ENCODE measurements at places on chromosomes 1 and 21. TPM values are rescaled to one million over a fixed set of nuclear protein-coding genes. Genes with fewer than 3 reads are reported as not detected.
A peak's percentile ranks its signal among the peaks of the same experiment; 100 is the strongest.

GRCh38 chr1:23148084-23148483 lies 20.6 kb downstream of the LUZP1 start:
- peaks cover 21% of the 10 kb centered on the region for H3K4me1 ChIP-seq
- H3K36me3 ChIP-seq: no peaks in the 10 kb centered on the region
- H3K27me3 ChIP-seq: no peaks in the 10 kb centered on the region
- H3K4me3 ChIP-seq: no peak overlapping the region

GRCh38 chr1:51097171-51097570 lies 4.9 kb upstream of the C1orf185 start:
- H3K27ac ChIP-seq: no peak overlapping the region
- H3K27me3 ChIP-seq: peaks cover 16% of the 10 kb centered on the region
- DNase-seq: no peak
- H3K36me3 ChIP-seq: peaks cover 2% of the 10 kb centered on the region
- H3K4me3 ChIP-seq: no peak overlapping the region

GRCh38 chr1:208604295-208604694 lies 360.1 kb upstream of the PLXNA2 start:
- H3K36me3 ChIP-seq: no peaks in the 10 kb centered on the region
- DNase-seq: peak; percentile 6
- H3K27me3 ChIP-seq: peaks cover 12% of the 10 kb centered on the region
- no peak overlapping the region for H3K4me3 ChIP-seq

GRCh38 chr1:153790966-153791647 lies 15.9 kb downstream of the SLC27A3 start:
- DNase-seq: peak; percentile 44
- peak overlapping the region; percentile 22 for H3K4me3 ChIP-seq
- H3K27me3 ChIP-seq: peaks cover 2% of the 10 kb centered on the region
- peaks cover 27% of the 10 kb centered on the region for H3K4me1 ChIP-seq
- H3K36me3 ChIP-seq: no peaks in the 10 kb centered on the region

- no peaks in the 10 kb centered on the region for H3K4me1 ChIP-seq
- H3K27ac ChIP-seq: no peak overlapping the region
- H3K36me3 ChIP-seq: peaks cover 21% of the 10 kb centered on the region
- no peak overlapping the region for H3K4me3 ChIP-seq
- no peak for DNase-seq
These were observed 55.3 kb downstream of the NTPCR start for GRCh38 chr1:233005703-233006102.

DNA sequence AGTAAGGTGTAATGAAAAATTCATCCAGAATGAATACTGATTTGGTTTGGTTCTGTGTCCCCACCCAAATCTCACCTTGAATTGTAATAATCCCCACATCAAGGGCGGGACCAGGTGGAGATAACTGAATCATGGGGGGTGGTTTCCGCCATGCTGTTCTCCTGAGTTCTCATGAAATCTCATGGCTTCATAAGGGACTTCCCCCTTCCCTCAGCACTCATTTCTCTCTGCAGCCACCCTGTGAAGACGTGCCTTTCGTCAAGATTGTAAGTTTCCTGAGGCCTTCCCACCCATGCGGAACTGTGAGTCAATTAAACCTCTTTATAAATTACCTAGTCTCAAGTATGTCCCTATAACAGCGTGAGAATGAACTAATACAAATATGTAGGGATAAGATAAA lies 5.5 kb upstream of the SYNJ1 start:
- H3K27ac ChIP-seq: no peak overlapping the region
- H3K4me1 ChIP-seq: peaks cover 55% of the 10 kb centered on the region
- H3K27me3 ChIP-seq: no peaks in the 10 kb centered on the region
- peaks cover 23% of the 10 kb centered on the region for H3K36me3 ChIP-seq
- no peak overlapping the region for H3K4me3 ChIP-seq

DNA sequence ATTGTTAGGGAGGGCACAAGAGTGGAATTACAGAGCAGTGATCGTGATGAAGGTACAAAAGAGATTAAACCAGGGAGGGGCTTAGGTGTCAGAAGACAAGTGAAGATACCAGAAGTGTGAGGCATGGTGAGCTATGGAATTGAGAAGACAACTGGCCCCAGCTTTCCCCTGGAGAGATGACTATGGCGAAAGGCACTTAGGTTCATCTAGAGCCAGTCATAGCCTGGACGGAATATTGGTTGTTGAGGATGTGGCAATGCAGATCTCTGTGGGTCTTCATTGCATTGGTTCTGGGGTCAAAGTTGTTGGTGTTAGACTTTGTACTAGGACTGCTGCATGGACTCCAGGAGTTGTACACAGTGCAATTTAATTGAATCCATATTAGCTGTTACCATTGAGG lies 115.7 kb downstream of the FASLG start:
- no peak overlapping the region for H3K4me3 ChIP-seq
- H3K36me3 ChIP-seq: no peaks in the 10 kb centered on the region
- H3K27me3 ChIP-seq: no peaks in the 10 kb centered on the region

- no peak overlapping the region for H3K4me3 ChIP-seq
- peaks cover 5% of the 10 kb centered on the region for H3K36me3 ChIP-seq
- DNase-seq: no peak
- no peak overlapping the region for H3K27ac ChIP-seq
These were observed 22.7 kb downstream of the NDUFS5 start for GRCh38 chr1:39048745-39049370.

DNA sequence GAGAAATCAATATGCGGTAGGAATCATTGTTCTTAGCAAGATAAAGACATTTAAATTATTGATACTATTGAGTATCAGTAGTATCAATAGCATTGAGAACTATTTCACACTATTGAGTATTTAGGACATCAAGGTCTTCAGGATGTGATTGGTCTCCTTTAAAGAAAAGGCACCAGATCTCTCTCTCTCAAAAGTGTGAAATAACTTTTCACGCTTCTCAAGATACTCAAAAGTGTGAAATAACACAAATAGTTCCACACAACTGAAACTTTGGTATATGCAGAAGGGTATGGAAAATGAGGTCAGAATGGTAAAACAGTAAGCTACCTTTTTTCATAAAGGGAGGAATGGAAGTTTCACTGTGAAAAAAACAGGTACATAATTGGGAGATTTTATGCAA lies 6.7 kb upstream of the PYHIN1 start:
- no peak overlapping the region for H3K4me3 ChIP-seq
- no peak for DNase-seq
- peaks cover 9% of the 10 kb centered on the region for H3K4me1 ChIP-seq
- H3K27ac ChIP-seq: no peak overlapping the region
- peaks cover 4% of the 10 kb centered on the region for H3K27me3 ChIP-seq

GRCh38 chr1:16158993-16159831 lies 3.3 kb upstream of the EPHA2 start:
- H3K27ac ChIP-seq: no peak overlapping the region
- no peak for DNase-seq
- H3K27me3 ChIP-seq: peaks cover 2% of the 10 kb centered on the region
- H3K36me3 ChIP-seq: no peaks in the 10 kb centered on the region
- peaks cover 55% of the 10 kb centered on the region for H3K4me1 ChIP-seq

DNA sequence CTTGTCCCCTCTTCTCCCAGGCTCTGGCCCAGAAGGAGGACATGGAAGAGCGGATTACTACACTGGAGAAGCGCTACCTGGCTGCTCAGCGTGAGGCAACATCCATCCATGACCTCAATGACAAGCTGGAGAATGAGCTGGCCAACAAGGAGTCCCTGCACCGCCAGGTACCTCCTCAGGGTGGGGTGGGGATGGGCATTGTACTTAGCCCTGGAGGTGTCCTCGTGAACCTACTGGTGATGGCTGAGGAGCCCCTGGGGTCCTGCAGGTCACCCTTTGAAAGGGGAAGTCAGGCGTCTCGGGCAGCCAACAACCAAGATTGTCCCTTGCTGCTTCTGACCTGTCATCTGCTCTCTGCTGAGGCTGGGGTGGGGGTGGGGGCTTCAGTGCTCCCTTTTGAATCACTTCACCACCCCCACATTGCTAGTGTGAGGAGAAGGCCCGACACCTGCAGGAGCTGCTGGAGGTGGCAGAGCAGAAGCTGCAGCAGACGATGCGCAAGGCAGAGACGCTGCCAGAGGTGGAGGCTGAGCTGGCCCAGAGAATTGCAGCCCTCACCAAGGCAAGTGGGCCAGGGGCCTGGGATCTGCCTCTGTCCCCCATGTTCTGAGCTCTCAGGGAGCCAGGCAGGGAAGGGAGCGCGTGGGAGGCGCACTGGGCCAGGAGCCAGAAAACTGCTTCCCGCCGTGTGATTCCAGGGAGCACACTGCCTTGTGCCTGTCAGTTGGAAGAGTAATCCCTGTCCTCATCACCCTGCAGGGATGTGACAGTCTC lies 19.7 kb downstream of the PPFIA4 start:
- H3K27ac ChIP-seq: no peak overlapping the region
- no peaks in the 10 kb centered on the region for H3K4me1 ChIP-seq
- no peak overlapping the region for H3K4me3 ChIP-seq
- DNase-seq: no peak

- H3K27me3 ChIP-seq: no peaks in the 10 kb centered on the region
- H3K36me3 ChIP-seq: peaks cover 40% of the 10 kb centered on the region
- no peak overlapping the region for H3K27ac ChIP-seq
- DNase-seq: peak; percentile 60
- H3K4me3 ChIP-seq: no peak overlapping the region
These were observed 553 bp downstream of the TTF2 start for GRCh38 chr1:117060441-117061317.

The KRTAP11-1 gene
- total RNA-seq: not detected

The EPB41 gene
- total RNA-seq: 97.4 TPM

The SLC37A1 gene
- 18.4 TPM for total RNA-seq

Data from activated naive CD4-positive, alpha-beta T cell treated with anti-CD3 and anti-CD28 coated beads for 36 hours (primary cell).